Omental fat pad (tissue), 4 donors: ENCODE measurements at places on chromosomes 5 and 9. TPM values are rescaled to one million over a fixed set of nuclear protein-coding genes. Genes with fewer than 3 reads are reported as not detected.

Gene ANKRD18B
- not detected for total RNA-seq

Gene PCDH1
- 59.6 TPM for total RNA-seq

Gene FAM78A
- 5.8 TPM for total RNA-seq

- no peak for DNase-seq
Observed at GRCh38 chr5:144433893-144434292, 263.2 kb downstream of the KCTD16 start.

GRCh38 chr9:76603931-76604570 is 145.1 kb downstream of the GCNT1 start:
- no peak for DNase-seq

DNA sequence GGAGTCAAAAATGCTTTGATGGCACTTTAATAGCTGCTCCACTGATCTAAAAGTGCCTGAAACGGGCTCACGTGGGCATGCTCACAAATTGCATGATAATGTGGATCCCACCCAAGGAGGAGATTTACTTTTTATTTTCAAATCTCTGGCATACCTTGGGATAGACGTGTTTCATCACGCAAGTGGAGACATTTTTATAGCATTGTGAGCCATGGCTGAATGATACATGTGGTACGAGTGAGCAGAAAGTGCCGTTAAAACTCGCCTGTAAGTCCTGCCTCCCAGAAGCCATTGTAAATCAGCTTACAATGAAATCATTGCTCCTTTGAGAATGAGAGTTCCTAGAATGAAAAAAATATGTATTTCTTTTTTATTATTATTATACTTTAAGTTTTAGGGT is 514.7 kb downstream of the MAT2B start:
- no peak for DNase-seq

DNA sequence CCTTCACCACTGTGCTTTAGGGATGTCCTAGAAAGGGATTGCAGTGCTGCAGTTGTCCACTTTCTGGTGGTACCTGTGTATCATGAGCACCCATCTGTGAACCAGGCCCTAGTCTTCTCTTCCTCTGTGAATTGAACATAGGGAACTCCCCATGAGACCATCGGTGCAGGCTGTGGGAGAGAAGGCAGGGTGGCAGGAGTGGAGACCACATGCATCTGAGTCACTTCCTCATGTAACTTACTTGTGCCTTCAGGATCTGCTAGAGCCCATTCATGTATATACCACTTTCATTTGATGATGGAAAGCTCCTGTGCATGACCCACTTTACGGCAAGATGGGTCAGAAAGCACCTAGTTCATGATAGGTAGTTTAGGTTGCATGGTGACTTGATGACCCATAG is 478.1 kb upstream of the CDH9 start:
- no peak for DNase-seq
